ENCODE measurements at places on chromosomes 11 and 22.

- no peak for DNase-seq
Observed at GRCh38 chr22:25751174-25751581, 9.2 kb downstream of the MYO18B start.

DNA sequence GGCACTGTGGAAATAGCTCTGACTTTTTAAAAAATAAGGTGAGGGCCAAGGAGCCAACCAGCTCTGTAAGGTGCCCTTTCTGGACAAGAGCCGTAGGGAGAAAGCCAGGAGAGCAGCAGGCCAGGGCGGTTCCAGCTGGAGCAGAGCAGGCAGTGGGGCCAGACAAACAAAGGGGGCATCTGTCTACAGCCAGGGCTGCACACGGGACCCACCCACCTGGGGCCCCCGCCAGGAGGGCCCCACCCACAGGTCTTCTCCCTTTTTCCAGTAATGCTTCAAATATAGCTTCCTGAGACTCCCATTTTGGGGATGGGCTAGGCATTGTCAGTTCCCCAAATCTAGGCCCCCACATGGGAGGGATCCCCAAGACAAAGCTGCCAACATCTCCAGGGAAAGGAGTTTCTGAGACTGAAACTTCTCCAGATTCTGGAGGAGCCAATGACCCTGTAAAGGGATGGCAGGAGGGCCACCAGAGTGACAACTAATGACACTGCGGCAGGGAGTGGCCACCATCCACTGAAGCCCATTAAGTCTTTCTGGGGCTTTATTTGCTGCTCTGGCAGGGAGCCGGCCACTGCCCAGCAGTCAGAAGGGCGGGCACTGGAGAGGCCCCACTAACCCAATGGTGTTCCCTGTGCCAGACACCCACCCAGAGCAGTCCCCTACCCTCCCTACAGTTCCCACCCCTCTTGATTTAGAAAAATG lies 1.9 kb downstream of the ZFTA start:
- no peak for DNase-seq

- no peak for DNase-seq
Observed at GRCh38 chr22:20591295-20591645, 83.9 kb downstream of the MED15 start.

DNA sequence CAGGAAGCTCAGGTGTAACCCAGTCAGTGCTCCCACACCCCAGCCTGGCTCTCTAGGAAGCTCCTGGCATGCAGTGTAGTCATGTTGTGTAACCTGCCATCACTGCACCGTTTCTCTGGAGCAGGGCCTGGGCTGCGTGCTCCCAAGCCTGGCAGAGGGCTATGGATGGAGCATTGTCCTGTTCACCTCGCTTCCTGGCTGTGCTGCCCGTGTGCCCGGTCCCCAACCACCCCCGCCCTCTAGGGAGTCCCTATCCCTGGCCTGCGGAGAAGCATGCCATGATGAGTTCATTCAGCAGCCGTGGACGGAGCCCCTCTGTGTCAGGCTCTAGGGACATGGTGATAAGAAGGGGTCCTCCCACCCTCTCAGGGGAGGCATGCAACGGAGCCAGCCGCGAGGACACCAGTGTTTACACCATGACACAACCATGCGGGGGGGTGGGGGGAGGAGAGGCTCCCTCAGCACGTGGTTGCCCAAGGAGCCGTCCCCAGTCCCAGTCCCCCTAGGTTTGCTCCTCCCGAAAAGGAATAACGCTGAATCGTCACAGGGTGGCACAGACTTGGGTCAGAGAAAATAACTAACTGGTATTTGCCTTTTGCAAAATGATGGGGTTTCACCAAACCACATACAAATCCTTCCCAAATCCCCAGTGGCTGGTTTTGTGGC lies 73.1 kb downstream of the FBLN1 start:
- DNase-seq: no peak

- no peak for DNase-seq
Observed at GRCh38 chr11:87374038-87374807, 336.5 kb downstream of the TMEM135 start.

- DNase-seq: peak; percentile 65
Observed at GRCh38 chr11:99098258-99098657, 77.5 kb downstream of the CNTN5 start.

GRCh38 chr11:15569305-15570025 lies 454.7 kb downstream of the INSC start:
- no peak for DNase-seq

DNA sequence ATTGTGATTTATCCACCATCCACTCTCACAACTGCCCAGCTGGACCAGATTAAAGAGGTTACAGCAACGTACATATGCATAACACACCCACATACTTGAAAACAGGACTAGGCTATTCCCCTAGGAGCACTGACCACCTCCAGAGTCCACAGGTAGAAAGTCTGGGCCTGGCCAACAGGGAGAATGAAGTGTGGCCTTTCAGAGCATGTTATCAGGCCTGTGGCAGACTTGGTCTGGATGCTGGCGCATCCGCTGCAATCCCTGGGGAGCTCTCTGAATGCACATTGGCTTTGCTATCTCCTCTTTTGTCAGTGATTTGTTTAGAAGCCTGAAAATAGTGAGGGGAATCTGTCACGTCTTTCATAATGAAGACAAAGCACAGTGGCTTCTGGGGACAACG lies 86.7 kb downstream of the C11orf58 start:
- no peak for DNase-seq

DNA sequence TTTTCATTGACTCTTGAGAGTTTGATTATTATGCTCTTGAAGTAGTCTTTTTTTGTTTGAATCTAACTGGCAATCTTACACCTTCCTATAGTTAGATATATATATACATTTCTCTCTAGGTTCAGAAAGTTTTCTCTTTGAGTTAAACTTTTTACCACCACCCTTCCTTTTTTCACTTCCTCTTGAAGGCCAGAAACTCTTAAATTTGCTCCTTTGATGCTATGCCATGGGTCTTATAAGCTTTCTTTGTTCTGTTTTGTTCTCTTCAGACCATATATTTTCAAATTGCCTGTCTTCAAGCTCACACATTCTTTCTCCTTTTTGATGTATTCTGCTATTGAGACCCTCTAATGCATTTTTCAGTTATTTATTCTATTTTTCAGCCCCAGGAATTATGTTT lies 513.5 kb upstream of the CNTN5 start:
- no peak for DNase-seq

DNA sequence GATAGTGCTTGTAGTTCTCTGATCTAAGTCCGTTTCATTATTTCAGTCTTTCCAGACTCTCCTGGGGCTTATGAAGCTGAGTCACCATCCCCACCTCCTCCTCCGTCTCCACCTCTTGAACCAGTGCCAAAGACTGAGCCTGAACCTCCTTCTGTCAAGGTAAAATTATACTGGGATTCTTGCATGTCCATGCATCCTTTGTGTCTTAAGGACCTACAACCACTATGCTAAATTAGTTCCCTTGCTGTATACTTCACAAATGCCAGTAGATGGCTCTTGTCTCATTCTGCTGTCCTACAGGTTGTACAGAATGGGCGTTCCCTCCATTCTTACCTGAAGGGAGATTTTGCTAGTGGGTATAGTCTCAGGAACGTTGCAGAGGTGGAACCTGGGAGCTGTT lies 42.2 kb downstream of the POLD3 start:
- peak; percentile 67 for DNase-seq

DNA sequence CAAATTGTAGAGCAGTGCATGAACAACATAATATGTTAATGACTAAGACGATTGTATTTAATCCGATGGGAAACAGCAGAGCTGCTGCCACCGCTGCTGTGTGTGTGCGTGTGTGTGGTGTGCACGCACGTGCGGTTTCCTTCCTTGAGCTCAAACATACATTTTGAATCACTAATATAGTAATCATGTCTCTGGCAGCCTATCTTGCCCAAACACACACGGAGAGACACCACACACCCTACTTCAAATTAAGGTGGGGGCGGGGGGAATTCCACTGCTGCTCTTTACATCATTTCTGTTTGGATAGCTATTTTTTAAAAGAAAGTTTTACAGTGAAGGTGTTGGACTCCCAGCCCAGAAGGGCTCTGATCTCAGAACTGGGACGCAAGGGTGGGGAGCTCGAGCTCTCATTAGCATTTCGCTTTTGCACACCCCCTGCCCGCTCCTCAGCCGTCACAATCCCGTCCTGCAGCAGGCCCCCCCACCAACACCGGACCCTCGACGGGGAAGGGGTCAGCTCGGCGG lies 651 bp upstream of the FAM83F start:
- DNase-seq: no peak

- no peak for DNase-seq
Observed at GRCh38 chr22:50015451-50016307, 3.1 kb upstream of the IL17REL start.

- DNase-seq: no peak
Observed at GRCh38 chr11:86990031-86990430, 34.8 kb upstream of the FZD4 start.

DNA sequence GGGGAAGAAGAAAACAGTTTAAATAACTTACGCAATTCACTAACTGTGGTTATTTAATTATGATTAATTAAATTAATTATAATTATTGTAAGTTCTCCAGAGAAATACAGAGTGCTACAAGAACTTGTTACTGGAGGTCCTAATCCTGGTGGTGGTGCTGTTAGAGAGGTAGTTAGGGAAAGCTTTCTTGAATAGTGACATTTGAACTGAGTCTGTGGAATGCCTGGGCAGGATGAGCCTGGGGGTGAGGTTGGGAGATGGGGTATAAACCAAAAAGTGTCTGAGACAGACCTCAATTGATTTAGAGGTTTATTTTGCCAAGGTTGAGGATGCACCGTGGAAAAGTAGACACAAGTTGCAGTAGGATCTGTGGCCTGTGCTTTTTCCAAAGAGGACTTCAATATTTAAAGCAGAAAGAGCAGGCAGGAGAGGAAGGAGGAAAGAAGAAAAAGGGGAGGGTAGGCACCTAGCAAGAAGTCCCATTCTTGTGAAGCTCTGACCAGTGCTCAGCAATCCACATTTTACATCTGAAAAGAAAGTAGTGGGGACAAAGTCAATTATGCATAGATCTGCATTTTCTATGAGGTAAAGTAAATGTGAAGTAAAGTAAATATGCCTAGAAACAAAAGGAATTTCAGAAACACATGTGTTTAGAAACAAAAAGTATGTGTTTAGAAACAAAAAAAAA lies 4.4 kb upstream of the ZNF202 start:
- no peak for DNase-seq

DNA sequence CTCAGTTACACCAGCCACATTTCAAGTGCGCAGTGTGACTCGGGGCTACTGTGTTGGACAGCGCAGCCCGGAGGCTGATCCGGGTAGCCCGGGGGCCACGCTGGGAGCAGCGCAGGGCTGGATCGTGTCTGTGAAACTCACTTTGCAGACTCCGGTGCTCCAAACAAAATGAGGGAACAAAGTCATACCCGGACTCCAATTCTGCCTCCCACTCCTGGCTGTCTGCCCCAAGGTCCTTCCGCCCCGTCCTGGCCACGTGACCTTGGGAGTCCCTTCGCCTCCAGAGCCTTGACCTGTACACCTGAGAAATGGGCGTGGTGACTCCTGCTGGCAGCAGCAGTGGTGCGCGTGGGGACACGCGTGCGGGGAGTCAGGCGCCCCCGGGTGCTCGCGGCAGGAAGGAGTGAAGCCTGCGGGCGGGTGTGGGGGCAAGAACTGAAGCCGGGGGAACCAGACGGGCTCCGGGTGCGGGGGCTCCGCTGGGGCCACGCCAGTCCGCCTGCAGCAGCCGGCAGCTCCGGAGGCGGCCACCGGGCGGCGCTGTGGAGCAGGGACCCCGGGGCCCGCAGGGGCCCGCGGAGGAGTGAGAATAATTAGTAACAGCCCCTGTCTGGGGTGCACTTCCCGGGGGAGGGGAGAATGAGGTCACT lies 42.4 kb downstream of the KCNJ4 start:
- no peak for DNase-seq

GRCh38 chr11:23423104-23423503 lies 562.8 kb upstream of the CCDC179 start:
- DNase-seq: no peak

- no peak for DNase-seq
Observed at GRCh38 chr11:76237914-76238313, 31.6 kb upstream of the WNT11 start.

DNA sequence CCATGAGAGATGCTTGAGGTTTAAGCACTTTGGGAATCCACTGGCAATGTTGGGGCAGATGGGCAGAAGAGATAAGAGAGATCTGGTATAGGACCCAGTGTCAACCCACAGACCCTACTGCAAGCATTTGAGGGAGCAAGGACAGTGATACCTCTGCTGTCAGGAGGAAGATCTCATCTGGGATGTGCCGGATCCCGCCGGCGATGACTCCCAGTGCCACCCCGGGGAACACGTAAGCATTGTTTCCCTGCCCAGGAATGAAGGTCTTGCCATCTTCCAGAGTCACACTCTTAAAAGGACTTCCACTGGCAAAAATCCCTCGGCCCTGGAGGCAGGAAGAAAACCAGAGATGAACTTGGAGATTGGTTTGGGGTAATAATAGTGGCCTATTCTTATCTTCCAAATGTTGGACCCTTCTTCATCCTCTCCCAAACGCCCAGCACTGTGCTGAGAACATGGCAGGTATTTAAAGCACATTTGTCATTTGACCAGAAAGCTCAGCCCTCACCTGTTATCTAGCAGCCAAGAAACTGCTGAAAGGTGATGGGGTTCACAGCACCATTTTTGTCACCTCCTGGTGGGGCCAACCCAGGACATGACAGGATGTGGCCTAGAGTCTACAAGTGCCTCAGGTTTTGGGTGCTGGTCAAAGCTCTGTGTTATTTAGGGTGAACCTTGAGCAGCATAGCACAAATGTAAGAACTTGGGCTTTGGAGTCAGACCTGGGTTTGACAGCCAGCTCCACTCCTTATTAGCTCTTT lies 71.7 kb downstream of the CCDC81 start:
- DNase-seq: no peak

DNA sequence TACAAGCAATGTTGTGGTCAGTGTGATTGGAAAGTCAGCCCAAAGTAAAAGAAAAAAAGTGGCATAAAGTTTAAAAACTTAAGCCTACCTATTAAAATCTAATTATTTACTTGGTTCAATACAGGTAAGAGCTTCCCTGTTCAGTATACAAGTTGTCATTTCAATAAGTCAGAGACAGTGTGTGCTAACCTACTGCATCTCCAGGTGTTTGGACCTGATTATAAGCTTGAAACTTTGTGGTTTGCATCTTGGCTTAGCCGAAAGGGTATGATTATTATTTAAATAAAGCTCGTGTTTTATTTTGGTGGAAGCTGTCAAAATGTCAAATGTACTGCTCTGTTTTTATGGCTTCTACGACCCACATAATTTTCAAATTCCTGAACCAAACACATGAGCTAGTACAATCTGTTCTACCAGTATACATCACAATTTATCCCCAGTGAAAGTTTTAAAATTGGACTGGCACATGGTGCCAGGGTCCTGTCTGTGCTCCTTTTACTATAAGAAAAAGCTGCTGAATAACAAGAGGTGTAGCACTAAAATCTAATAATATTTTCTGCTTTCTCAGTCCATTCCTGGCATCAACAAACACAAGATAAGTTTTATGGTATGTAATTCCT lies 103.9 kb upstream of the ANO3 start:
- DNase-seq: no peak

GRCh38 chr11:85823816-85824215 lies 12.9 kb upstream of the SYTL2 start:
- DNase-seq: no peak

DNA sequence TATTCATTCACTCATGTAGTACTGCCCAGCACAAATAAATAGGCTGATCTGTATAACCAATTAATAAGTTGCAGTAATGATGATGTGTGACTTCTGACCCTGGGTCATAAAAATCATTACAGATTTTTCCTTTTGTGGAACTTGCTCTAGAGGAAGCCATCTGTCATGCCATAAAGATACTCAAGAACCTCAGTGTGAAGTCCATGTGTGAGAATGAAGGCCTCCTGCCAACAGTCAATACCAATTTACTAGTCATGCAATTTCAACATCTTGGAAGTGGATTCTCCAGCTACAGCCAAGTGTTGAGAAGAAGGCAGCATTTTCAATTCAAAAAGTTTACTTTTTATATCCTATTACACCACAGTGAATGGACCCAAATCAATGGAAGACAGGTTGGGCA lies 435.6 kb upstream of the LRRC4C start:
- no peak for DNase-seq
